Stimulated activated CD8-positive, alpha-beta memory T cell treated with anti-CD3 and anti-CD28 coated beads, Interleukin-4, amount 100 ng/mL, for 24 hours (primary cell): ENCODE measurements at places on chromosomes 5 and 9.

- no peak for DNase-seq
These were observed 29.6 kb upstream of the MRPS30 start for GRCh38 chr5:44779167-44779566.

DNA sequence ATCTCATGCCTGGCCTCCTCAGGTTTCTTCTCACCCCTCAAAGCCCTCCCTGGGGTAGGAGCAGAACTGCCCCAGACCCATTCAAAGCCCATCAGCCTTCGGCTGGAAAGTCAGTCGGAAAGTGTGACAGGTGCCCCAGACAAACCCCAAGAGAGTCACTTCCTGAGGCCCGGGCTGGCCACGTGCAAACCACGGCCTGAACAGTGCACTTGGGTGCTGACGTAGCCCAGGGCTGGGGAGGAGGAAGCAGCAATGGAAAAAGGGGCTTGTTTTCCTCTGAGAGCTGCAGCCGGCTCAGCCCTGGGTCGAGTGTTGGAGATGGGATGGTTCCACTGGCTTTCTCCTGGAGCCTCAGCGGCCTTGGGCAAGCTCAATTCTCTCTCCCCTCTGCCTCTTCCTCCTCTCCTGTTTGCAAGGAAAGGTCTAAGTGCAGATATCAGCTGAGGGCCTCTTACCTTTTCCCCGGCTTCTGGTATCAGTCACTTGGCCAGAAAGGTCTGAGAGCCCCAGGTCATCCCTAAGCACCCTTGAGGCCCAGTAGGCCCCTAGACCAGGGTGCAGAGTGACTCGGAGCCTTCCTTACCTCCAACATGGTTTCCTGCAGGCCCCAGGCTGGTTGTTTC is 5.9 kb upstream of the EGR1 start:
- peak; percentile 80 for DNase-seq

- no peak for DNase-seq
These were observed 2.5 kb downstream of the TGFBR1 start for GRCh38 chr9:99107421-99107820.

- DNase-seq = no peak
These were observed 2.0 kb downstream of the SLC6A19 start for GRCh38 chr5:1203311-1203967.

- DNase-seq = no peak
These were observed 395.1 kb upstream of the PAPPA start for GRCh38 chr9:115758441-115758840.

DNA sequence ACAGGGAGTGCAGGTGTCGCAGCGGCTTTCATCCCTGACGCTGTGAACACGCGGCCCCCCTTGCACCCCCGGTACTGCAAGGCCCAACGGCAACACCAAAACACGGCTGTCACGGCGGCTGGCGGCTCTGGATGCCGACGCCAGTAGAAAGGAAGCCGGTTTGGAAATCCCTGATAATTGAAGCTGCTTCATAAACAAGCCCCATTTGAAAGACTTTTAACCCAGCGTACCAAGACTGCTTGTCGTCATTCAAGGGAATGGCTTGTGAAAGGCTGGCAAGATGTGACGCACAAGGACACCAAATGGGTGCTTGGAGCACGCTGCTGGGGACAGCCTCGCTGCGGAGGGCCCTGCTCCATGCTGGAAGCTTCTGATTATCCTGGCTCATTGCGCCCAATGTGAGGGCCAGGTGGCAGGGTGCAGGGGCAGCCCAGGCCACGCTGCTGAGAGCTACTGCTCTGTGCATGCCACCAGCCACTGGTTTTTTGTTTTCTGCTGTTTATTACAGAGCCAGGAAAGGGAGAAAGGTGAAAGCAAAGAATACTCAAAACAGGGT is 63.1 kb downstream of the GTF3C4 start:
- no peak for DNase-seq

- no peak for DNase-seq
These were observed 163.4 kb downstream of the TLE4 start for GRCh38 chr9:79735023-79735779.

GRCh38 chr9:117487555-117488175 is 72.8 kb upstream of the ASTN2 start:
- DNase-seq = peak; percentile 1

DNA sequence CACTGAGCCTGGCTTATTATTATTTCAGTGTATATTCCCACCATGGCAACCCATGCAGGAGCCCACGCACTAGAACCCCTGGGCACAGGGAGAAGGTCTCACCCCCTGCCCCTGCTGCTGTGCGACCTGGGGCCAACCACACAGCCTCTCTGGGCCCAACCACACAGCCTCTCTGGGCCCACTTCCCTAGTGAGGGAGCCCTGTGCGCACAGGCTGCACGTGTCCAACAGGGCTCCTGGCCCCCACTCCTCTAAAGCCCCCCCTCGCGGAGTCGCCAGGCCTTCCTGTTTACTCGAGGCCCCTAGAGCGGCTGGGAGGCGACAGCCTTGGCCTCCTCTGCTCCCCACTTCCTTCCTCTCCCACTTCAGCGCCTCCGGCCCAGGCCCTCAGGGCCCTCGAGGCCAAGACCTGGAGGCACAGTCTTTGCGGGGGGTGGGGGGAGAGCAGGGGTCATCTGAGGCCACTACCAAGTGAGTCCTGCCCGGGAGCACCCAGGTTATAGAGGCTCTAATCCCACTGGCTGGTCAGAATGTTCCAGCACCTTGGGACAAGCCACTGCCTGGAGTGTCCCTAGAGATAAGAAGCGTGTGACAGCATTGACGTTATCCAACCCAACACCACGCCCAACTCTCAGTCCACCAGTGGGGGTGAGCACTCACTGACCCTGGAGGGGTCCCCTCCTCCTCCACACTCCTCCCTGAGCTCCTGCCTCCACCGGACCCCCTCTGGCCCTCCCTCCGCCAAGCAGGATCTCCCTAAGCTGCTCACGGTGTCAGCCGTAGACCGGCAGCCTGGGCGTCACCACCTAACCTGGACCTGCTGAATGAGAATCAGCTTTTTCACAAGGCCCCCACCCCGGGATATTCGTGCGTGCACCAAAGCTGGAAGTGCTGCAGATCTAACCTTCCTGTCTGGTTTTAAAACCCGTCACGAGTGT is 7.9 kb upstream of the ENG start:
- peak; percentile 24 for DNase-seq

GRCh38 chr9:131992906-131993657 is 86.6 kb downstream of the MED27 start:
- no peak for DNase-seq

DNA sequence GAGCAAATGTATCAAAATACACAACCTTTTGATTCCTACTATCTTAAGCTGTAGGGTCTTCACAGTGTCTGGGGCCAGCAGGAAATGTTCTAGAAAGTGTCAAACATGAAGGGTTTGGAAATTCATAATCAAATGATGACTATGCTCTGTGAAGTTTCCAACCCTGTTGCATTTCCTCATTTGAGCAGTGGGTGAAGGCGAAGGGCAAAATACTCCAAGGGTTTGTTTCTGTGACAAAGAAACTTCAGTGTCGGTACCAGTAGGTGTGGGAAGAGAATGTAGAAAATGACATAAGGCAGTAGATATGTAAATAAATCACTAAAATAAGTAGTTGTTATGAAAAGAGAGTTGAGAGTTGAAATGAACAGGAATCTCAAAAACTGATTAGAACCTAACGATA is 576 bp downstream of the ALDOB start:
- DNase-seq = no peak

- DNase-seq = no peak
These were observed 40.0 kb downstream of the FBXL7 start for GRCh38 chr5:15539951-15540350.

DNA sequence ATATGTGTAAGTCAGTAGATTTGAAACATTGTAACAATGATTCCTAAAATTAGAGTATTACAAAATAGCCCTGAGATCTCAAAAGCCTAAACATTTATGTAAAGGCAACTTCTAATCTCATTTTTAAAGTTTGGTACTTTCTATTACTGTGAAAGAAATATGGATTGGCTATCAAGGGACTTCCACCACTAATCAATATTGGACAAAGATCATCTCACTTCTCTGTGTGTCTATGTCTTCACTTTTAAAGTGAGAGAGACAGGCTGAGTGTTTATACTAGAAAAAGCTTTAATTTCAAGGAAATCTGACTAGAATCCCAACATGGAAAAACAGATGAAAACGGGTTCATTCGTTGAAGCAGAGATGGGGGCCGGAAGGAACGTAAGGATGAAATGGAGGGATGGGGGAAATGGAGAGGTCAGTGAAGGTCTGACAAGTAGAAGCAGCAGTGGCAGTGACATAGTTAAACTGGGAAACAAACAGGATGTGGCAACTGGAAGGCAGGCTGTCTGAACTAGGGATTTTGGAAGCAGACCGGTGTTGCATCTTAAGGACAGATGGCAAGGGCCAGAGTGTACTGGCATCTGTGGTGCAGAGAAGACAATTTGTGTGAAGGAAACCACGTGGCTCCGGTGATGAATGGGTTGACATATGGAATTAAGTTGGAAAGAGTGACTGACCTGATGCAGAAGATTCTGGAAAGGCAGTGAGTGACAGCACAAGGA is 60.8 kb downstream of the PDE4D start:
- no peak for DNase-seq

DNA sequence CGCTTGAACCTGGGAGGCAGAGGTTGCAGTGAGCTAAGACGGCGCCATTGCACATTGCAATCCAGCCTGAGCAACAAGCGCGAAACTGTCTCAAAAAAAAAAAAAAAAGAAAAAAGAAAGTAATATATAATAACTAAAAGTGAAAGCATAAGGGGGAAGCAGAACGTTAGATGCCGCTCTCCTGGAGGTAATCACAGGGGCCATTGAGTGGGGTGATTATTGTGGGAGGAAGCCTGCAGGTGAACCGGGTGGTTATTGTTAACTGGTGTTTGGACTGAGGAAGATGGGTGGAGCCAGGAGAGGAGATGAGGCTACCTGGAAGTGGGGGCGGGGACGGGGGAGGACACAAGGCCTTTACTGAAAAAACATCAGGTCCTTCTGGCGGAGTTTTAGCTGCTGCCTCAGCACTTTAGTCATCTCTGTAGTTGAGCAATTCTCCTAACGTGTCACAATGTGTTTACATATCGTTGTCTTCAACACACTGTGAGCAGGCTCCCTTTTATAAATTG is 5.3 kb upstream of the TJP2 start:
- peak; percentile 34 for DNase-seq

DNA sequence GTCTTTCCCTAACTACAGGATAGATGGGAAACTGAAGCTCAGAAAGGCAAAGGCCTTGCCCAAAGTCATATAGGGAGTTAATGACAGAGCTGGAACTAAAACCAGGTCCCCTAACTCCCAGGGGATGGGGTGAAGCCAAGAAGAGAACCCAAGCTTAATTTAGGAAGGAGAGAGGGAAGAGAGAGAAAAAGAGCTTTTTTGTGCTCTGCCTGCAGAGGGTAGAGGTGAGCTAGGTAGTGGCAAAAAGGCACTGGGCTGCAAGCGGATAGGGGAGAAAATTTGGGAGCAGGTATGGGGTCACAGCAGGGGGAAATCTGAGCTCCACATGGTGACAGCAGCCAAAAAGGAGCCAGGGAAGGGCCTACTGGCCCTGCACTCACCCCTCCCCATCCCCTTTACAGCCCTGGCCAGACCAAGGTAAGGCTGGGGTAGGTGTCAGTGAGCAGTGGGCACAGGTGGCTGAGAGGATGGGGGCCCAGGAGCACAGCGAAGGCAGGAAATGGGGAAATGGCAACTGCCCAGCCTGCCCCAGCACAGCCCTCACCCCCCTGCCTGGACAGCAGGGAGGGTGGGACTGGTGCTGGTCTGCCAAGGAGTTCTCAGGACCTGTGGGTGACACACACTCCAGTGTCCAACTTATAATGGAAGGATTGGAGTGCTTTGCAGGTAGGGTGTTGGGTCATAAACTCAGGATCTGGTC is 3.3 kb downstream of the ENHO start:
- DNase-seq = no peak

GRCh38 chr9:131500939-131501541 is 1.7 kb upstream of the POMT1 start:
- peak; percentile 31 for DNase-seq

DNA sequence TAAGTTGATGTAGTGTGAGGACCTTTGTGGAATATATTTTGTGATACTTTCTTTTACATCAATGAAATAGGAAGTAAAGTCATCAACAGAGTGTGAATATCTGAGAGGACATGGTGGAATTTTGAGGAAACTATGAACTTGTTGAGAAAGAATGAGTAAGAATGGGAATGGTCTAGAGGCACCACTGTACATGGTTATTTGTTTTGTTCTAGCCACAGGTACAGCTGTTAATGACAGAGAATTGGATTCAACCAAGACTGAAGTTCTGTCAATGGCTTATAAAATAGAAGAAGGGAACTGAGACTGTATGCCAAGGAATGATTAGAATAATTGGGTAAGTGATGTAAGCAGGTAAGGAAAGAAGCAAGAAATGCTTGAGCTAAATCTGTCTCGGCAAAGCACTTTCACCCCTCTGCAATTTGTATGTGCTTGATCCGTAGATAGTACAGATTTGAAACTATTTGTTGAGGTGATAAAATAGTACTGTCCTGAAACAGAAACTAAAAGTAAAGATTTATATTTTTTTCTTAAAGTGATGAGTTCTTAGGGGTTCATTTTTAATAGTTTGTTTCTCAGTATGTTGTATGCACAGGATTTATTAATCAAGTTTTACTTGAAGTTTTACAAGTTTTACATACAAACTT is 468.8 kb upstream of the SMC2 start:
- DNase-seq = no peak

DNA sequence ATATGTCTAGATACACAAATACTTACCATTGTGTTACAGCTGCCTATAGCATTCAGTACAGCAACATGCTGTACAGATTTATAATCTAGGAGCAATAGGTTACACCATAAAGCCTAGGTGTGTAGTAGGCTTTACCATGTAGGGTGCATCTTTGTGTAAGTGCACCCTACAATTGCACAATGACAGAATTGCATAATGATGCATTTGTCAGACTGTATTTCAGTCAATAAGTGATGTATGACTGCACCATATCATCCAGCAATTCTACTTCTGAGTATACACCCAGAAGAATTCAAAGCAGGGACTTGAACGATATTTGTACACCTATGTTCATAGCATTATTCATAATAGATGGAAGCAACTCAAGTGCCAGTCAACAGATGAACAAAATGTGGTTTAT is 100.4 kb upstream of the SLC44A1 start:
- DNase-seq = no peak

DNA sequence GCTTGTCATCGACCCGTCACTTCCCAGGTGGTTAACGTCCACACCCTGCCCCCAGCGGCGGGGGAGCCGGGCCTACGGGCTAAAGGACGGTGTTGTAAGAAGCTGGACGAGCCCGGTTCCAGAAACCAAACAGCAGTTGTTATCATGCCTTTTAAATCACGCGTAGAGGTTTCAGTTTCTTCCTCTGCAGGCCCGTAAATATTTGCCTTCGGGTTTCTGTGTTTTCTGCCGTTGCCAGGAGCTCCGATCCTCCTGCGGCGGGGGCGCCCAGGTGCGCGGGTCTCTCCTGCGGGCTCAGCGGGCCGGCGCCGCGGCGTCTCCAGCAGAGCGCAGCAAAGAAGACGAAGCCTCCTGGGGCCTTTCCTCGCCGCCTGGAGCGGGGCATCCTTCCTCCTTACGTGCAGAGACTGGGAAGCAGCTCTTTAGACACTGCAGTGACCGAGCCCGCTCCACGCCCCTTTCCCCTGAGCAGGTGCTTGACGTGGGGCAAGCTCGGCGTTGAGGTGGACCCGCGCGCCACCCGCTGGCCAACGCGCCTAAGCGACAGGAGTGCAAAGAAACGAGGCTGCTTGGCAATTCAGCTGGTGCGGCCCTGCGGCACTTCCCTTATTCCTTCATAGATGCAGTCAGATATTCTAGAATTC is 21.8 kb upstream of the TTC1 start:
- DNase-seq = peak; percentile 68
